ENCODE measurements at places on chromosomes 4 and X. TPM values are rescaled to one million over a fixed set of nuclear protein-coding genes. Genes with fewer than 3 reads are reported as not detected.

FAT1 gene
- 48.0 TPM for total RNA-seq

DNA sequence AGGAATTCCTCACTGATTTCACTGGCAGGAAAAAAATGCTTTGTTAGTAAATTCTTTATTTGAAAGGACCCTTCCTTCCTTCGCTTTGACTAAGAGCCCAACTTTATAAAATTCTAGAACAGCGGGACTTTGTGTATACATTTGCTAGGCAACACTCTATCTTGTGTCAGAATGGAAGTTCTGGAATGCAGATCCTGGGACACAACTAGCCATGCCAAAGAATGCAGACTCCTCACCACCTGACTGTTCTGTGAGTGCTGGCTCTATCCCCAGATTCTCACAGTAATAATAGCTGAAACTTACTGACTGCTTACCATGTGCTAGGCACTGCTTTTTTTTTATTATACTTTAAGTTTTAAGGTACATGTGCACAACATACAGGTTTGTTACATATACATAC lies 73.3 kb upstream of the ZDHHC15 start:
- no peak overlapping the region for H3K27ac ChIP-seq
- DNase-seq, result no peak
- H3K36me3 ChIP-seq, result no peaks in the 10 kb centered on the region
- H3K4me1 ChIP-seq, result no peaks in the 10 kb centered on the region
- no peak overlapping the region for H3K4me3 ChIP-seq

GRCh38 chr4:176499518-176499917 lies 179.8 kb downstream of the SPCS3 start:
- H3K4me1 ChIP-seq, result no peaks in the 10 kb centered on the region
- DNase-seq, result no peak
- H3K4me3 ChIP-seq, result no peak overlapping the region
- no peaks in the 10 kb centered on the region for H3K27me3 ChIP-seq
- no peaks in the 10 kb centered on the region for H3K36me3 ChIP-seq
- H3K27ac ChIP-seq, result no peak overlapping the region

NUP62CL gene
- 4.2 TPM for total RNA-seq

- H3K27ac ChIP-seq, result no peak overlapping the region
- DNase-seq, result no peak
- H3K27me3 ChIP-seq, result peaks cover 3% of the 10 kb centered on the region
- H3K4me3 ChIP-seq, result no peak overlapping the region
- no peaks in the 10 kb centered on the region for H3K36me3 ChIP-seq
- H3K4me1 ChIP-seq, result no peaks in the 10 kb centered on the region
These were observed 1535.8 kb upstream of the PCDH10 start for GRCh38 chr4:131613086-131613823.

SLC7A11 gene
- total RNA-seq, result 1.9 TPM

- no peaks in the 10 kb centered on the region for H3K27me3 ChIP-seq
- no peaks in the 10 kb centered on the region for H3K4me1 ChIP-seq
- no peak overlapping the region for H3K27ac ChIP-seq
- no peak for DNase-seq
These were observed 53.0 kb upstream of the DAPP1 start for GRCh38 chr4:99763635-99764101.

ADH1A gene
- total RNA-seq, result 493 TPM

DNA sequence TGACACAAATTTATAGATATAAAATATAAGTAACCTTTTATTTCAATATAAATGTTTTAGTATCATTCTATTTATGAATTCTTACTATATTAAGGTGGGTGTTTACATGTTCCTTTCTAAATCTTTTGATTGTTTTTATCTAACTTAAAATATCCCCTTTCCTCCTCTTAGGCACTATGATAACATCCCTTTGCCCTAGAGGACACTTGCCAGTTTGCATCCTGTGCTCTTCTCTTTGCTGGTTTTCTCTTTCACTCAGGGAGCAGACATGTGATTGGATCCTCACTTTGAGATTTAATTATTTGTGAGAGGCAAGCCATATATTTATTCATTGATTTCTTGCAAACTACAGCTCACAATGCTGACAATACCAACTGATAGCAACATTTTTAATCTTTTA lies 16.2 kb downstream of the LRIT3 start:
- no peak overlapping the region for H3K4me3 ChIP-seq
- H3K27ac ChIP-seq, result no peak overlapping the region
- H3K27me3 ChIP-seq, result no peaks in the 10 kb centered on the region
- no peak for DNase-seq

MSANTD1 gene
- total RNA-seq, result 0.23 TPM

DNA sequence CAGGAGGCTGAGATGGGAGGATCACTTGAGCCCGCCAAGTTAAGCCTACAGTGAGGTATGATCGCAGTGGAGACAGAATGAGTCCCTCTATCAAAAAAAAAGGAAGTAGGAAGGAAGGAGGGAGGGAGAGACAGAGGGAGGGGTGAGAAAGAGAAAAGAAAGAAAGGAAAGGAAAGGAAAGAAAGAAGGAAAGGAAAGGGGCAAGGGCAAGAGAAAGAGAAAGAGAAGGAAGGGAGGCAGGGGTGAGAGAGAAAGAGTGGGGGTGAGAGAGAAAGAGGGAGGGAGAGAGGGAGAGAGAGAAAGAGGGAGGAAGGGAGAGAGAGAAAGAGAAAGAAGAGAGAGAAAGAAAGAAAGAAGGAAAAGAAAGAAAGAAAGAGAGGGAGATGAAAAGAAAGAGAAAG lies 13.2 kb downstream of the ELF2 start:
- H3K27ac ChIP-seq, result no peak overlapping the region
- H3K27me3 ChIP-seq, result no peaks in the 10 kb centered on the region
- DNase-seq, result no peak

DNA sequence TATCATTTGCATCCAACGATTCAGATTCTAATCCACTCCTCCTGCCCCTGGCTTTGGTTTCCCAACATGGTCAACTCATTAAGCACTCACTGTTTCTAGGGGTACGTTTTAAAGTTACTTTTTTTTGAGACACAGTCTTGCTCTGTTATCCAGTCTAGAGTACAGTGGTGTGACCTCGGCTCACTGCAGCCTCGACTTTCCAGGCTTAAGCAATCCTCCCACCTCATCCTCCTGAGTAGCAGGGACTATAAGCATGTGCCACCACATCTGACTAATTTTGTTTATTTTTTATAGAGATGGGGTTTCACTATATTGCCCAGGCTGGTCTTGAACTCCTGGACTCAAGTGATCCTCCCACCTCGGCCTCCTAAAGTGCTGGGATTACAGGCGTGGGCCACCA lies 48.9 kb downstream of the TMEM156 start:
- no peaks in the 10 kb centered on the region for H3K4me1 ChIP-seq
- no peak overlapping the region for H3K27ac ChIP-seq
- H3K4me3 ChIP-seq, result no peak overlapping the region
- no peaks in the 10 kb centered on the region for H3K27me3 ChIP-seq
- no peak for DNase-seq
- no peaks in the 10 kb centered on the region for H3K36me3 ChIP-seq

HPGDS gene
- total RNA-seq, result 0.08 TPM

DNA sequence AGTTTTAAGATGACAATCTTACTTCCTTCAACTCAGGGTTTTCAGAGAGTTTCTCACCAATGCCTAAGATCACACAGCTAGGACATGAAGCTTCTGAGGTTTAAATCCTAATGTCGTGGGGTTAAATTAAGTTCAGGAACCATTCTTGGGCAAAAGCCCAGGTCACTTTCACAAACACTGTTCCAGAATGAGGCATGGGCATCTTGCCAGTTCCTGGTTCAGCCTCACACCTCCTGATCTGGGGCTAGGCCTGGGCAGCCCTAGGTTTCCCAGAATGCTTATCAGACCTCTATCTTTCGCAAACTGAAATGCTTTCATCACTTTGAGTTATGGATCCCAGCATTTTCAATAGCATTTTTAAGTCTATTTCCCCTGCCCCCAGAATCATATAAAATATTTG lies 224.8 kb upstream of the EDA2R start:
- DNase-seq, result no peak
- no peak overlapping the region for H3K4me3 ChIP-seq
- no peaks in the 10 kb centered on the region for H3K4me1 ChIP-seq
- no peak overlapping the region for H3K27ac ChIP-seq

GRCh38 chr4:121072224-121073003 lies at the start of gene NDNF:
Gene NDNF (minus strand): TSS chr4:121072535. CDS start chr4:121045837, 26,698 bp downstream.
- peaks cover 19% of the 10 kb centered on the region for H3K4me1 ChIP-seq
- no peaks in the 10 kb centered on the region for H3K36me3 ChIP-seq
- no peak within 1 kb of the TSS for H3K27ac ChIP-seq

DCHS2 gene
- 0.09 TPM for total RNA-seq

DNA sequence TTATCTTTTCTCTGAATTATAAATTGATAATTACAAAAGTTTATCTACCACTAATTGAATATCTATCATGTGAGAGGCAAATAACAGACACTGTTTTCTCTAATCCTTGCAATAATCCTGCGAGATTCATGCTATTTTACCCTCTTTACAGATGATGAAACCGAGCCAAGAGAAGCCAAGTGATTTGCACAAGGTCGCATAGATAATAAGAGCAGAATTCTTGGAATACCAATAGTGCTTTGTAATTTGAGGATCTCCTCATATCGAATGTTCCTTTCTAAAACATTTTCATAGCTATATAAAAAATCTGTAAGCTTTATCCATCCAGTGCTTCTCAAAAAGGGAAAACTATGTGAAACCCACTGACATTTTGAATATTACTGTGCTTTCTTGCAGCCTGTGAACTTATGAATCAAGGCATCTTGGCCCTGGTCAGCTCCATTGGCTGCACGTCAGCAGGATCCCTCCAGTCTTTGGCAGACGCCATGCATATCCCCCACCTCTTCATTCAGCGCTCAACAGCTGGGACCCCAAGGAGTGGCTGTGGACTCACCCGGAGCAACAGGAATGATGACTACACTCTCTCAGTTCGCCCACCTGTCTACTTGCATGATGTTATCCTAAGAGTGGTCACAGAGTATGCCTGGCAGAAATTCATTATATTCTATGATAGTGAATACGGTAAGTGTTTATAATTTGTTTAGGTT lies 743.8 kb upstream of the ATOH1 start:
- no peaks in the 10 kb centered on the region for H3K36me3 ChIP-seq
- H3K4me3 ChIP-seq, result no peak overlapping the region
- no peak overlapping the region for H3K27ac ChIP-seq
- no peaks in the 10 kb centered on the region for H3K4me1 ChIP-seq
- DNase-seq, result no peak
- H3K27me3 ChIP-seq, result no peaks in the 10 kb centered on the region

NAA11 gene
- total RNA-seq, result not detected

Data from liver (tissue), 10 donors.